ENCODE measurements at places on chromosomes 7 and 10.
A peak's percentile ranks its signal among the peaks of the same experiment; 100 is the strongest.

DNA sequence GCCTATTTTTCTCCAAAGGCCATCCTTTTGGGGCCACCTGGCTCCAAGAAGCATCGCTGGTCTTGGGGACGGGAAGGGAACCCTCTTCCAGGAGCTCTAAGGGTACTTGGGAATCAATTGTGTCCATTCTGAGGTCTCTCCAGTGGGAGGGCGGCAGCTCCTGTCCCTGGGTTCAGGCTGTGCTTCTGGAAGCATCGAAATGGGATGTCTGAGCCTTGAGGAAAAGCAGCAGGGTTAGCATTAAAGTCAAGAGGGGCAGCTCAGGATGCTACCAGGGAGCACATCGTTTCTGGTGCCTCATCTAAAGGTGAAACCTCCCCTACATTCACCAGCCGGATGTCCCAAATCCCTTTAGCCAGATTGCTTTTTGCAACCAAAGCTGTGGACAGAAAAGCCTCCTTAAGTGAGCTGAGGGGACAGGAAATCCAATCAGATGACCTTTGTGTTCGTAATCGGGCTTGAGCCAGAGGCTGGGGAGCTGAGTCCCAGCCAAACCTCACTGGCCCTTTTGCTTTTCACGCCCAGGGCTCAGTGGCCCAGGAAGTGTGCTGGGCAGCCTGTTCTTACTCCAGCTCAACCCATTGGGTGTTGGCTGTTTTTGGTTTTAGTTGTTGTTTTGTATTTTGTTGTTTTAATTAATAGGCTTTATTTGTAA, 88.8 kb upstream of the ANLN start:
- DNase-seq: no peak

DNA sequence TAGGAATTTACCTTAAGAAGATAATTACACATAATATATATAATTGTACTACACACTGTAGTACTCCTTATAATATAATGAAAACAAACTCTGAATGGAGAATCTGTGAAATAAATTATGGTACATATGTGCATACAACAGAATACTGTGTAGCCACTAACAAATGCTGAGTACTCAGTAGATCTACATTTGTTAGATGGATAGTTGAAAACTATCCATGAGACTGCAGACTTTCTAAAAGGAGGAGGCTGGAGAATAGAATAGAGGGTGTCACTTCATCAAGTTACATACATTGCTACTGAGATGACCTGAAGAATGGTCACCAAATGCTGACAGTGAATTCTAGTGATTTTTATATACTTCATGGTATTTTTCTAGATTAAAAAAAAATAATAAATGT, 68.7 kb upstream of the OGDHL start:
- no peak for DNase-seq

GRCh38 chr10:127485153-127485857, 63.8 kb upstream of the NPS start:
- DNase-seq: no peak

- no peak for DNase-seq
Measured at GRCh38 chr10:75066271-75066670, 45.2 kb upstream of the SAMD8 start.

DNA sequence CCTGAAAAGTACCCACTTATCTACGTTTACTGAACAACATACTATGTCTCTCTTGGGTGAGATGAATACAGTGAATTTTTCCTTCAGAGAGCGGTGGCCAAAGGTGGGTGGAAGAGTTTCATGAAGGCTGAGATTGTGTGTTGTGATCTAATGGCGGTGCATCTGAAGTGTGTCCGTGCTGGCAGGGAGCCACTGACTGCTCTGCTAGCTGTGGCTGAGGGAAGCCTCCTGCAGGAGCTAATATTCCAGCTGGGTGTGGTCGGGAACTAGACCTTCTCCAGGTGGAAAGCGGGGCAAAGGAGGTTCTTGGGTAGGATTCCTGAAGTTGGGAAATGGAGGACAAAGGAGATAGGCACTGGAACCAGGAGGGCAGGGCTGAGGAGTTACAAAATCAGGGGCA, 69.2 kb upstream of the GRB10 start:
- DNase-seq: no peak

- DNase-seq: no peak
Measured at GRCh38 chr7:131879424-131879823, 323.0 kb upstream of the PODXL start.

DNA sequence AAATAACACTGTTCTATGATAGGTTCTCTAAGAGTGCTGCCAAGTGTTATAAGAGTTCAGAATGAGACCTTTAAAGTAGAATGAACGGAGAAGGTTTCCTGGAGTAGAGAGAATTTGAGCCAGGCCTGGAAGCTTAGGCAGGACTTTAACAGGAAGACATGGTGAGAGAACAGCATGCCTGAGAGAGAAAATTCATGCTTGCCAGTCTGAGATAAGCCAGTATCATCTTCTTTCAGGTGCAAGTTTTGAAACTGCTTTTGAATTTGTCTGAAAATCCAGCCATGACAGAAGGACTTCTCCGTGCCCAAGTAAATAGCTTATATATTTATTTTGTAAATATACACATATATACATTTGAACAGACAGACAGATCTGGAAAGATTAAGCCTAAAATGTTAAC, 22.1 kb downstream of the ARMC10 start:
- no peak for DNase-seq

GRCh38 chr7:23529262-23529859, 2.4 kb downstream of the TRA2A start:
- no peak for DNase-seq

DNA sequence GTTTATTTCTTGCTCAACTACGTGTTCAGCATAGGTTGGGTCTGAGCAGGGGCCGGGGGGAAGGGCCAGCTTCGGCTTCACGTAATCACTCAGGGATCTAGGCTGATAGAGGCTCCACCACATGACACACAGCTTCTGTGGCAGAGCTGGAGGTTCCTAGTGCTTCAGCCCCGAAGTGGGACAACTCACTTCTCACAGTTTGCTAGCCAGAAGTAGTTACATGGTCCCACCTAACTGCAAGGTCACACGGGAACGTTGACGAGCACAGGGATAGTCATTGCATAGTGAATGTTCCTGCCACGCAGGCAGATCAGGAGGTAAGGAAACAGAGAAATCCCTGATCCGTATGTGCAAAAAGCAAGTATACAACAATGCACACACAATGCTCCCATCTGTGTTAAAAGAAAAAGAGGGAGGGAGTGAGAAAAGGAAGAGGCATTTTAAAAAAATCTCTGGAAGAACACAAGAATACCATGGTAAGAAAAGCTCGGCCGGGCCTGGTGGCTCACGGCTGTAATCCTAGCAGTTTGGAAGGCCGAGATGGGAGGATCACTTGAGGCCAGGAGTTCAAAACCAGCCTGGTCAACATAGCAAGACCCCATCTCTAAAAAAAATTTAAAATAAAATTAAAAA, 16.9 kb downstream of the SMURF1 start:
- DNase-seq: no peak

GRCh38 chr10:60757420-60757895, 20.8 kb upstream of the CDK1 start:
- DNase-seq: no peak

GRCh38 chr10:130802301-130802700, 509.2 kb downstream of the TCERG1L start:
- DNase-seq: no peak

DNA sequence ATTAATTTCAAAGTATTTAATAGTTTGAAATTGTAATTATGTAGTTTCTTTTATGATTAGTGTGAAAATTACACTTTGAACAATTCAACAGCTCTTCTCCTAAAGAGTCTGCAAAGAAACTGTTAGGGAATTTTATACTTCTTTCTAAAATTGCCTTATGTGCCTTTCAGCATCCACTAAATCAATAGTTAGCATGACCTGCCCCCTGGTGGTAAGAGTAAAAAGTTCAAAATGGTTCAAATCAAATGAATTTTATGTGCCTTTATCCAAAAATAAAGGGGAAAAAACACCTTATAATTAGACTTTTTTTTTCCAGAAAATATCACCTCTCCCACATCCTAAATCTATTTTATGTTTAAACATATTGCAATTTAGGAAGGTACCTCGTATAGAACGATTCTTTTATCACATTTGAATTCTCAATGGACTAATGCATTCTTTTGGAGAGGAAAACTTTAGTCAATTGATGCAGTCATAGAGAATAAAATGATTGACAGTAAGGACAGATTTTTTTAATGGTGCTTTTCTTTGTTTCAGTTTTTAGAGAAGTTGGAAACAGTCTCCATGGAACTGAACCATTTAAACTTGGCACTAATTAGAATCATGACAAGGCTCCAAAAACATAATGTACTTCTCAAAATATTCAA, 163.7 kb downstream of the SEMA3D start:
- peak; percentile 29 for DNase-seq

GRCh38 chr10:30529373-30529998, 95.5 kb downstream of the MAP3K8 start:
- DNase-seq: peak; percentile 88

GRCh38 chr7:84822941-84823510, 363.8 kb downstream of the SEMA3D start:
- DNase-seq: no peak

DNA sequence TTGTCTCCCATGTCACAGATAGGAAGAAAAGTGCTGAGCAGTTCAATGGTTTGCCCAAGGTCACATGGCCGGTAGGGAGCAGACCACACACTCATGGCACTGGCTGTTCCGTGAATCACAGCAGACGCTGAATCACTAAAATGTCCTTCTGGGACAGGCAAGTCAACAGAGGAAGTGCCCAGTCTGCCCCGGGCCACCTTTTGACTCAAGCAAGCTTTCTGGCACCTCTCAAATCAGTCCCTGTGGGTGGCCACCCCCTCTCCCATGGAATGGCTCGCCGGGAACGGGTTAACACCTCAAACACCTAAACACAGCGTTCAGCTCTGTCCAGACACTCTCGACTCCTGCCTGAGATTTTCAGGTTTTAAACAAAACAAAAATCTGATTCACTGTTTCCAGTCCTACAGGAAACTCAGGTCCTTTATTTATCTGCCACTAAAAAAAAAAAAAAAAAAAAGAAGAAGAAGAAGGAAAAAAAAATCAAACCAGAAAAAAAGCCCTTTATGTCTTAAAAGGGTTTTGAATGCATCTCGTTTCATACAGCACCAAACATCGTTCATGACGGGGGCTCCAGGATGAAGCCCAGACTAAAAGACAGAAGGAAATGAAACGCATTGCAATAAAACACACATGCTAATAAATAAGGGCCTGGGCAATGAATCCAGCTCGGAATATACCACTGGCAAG, 15.5 kb downstream of the CARD11 start:
- peak; percentile 88 for DNase-seq

DNA sequence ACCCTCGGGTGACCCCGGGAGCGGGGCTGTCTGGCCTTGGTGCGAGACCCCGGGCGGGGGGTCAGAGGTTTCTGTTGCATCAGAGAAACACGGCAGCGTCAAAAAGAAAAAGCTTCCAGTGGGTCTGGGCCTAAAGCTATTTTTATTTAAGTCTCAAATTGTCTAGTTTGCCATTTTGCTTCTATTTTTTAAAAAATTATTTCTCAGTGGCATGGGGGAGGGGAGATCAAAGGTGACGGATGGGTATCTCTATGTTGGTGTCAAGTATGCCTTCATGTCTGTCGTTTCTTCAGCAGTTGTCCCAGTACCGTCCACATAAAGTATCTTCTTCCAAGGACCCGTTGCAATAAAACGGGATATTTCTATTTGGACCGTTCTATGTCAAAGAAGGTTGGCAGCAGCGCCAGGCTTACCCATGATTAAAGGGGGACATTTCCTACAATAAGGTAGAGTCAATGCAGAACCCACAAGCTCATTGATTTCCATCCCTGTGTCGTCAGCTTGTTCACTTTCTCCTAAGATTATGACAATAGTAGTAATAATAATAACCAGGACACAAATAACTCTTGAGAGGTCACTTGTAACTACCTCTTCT, 26.0 kb upstream of the VAX1 start:
- no peak for DNase-seq

GRCh38 chr10:47319784-47320183, 2.5 kb upstream of the GDF2 start:
- no peak for DNase-seq

DNA sequence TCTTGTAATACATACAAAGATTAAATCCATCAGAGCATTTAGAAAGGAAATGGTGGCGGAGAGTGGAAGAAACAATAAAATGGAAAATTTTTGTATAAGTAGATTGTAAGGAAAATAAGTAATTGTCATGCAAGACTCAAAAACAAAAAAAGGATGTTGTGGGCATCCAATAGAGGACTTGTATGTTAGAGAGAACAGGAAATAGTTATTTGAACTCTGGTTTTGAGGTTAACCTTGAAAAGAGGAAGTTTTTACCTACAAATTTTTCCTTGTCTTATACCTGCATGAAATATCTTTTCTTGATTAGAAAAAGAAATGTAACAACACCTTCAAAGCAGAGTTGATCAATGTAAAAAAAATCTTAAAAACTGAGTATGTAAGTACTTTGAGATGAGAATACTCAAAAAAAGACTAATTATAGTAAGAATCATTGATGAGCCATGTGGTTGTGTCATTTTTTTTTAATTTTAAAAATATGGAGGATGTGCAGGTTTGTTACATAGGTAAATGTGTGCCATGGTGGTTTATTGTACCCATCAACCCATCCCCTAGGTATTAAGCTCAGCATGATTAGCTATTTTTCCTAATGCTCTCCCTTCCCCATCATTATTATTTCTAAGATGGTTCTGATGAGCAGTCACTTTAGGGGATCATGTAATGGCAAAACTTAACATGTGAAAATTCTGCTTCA, 11.9 kb downstream of the TMEM106B start:
- no peak for DNase-seq

DNA sequence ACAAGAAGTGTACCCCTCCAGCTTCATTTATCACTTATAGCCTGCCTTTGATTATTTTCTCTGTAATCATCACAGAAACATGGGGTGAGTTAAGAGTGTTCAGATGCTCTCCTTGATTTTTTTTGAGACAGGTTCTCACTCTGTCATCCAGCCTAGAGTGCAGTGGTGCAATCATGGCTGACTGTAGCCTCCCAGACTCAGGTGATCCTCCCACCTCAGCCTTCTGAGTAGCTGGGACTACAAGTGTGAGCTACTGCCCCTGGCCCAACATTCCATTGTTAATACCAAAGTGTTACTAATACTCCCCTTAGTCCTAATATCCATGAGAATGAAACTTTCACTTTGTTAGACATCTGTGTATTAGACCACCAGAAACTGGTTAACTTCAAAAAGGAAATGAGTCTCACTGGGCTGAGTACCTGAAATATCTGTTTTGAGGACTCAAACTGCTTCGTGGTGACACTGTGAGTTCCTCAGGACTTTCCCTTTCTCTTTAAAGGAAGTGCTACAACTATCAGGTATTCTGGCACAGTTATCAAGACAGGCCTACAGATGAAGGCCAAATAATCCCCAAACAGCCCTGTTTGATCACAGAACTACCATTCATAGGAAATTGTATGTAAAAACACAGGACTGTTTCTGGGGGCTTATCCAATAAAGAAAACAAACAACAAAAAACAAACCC, 20.5 kb upstream of the CFAP70 start:
- DNase-seq: no peak

GRCh38 chr10:133361773-133362441, 4.1 kb upstream of the FUOM start:
- DNase-seq: no peak

- no peak for DNase-seq
Measured at GRCh38 chr10:95456516-95456915, 104.7 kb downstream of the SORBS1 start.

GRCh38 chr7:69412331-69413146, 185.7 kb upstream of the AUTS2 start:
- peak; percentile 45 for DNase-seq
